ENCODE measurements at places on chromosomes 12 and 14.

DNA sequence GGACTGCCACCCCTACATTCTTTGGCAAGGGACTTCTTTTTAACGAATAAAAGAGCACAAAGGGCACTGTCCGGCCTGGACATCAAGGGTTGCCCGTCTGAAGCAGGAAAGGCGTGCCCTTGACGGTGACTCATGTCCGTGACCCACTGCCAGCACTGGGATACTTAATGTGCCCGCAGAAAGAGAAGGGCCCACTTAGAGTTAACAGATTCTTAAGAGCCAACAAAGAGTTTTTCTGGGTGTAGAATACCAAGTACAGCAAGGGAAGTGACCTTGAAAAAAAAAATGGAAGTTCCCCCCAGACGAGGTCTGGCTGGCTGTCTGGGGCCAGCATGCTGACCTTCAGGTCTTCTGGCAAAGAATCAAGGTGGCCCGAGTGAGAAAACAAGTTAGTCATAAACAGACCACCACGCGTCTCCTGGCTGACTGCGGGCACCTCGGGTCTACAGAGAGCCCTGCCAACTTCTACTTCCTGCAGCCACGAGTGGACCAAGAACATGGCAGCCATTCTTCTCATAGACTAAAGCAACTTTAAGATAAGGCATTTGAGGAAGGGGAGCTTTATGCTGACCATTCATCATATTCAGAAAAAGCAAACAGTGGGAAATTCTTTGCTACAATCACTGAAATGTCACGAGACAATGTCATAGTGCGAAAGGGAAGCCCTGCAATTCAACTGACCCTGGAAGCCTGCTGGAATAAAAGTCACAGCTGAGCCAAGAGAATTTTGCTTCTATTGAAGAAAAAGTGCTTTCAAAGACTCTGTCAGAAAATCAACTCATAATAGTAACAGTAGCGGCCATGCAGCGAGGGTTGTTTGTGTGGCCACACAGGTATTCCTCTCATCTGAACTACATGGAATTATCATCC lies 10.5 kb upstream of the SELPLG start:
- DNase-seq: no peak

DNA sequence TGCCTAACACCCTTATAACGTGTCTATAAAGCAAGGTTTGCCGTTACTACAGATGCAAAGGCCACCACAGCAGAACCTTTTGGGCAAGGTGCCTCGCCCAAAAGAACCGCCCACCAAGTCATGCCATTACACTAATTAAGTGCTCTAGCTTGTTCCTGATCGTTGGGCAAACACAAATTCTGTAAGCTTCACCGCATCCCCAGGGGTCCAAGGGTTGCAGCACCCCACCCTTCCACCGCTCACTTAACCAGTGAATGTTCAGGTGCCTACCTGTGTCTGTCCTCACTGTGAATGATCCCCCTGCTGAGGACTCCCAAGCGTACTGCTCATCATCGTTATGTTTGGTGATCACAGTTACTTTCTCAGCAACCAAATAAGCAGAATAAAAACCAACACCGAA lies 1.4 kb downstream of the HSP90AA1 start:
- no peak for DNase-seq

DNA sequence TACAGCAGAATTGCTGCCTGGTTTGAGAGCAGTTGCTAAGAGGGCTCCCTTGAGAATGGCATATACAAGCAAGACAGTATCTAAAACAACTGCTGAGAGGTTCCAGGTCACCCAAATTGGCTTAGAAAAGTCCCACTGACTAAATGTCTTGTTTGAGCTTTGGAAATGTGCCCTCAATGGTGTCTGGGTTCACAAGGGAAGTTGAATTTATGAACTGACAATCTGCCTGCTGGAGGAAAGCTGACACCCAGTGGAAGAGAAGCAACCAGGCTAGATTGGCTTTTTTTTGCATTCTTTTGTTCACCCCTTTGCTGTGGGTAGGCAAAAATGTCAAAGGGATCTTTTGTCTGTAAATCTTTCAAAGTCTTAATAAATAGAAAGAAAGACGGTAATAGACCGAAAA lies 44.6 kb upstream of the NPFF start:
- DNase-seq: no peak

DNA sequence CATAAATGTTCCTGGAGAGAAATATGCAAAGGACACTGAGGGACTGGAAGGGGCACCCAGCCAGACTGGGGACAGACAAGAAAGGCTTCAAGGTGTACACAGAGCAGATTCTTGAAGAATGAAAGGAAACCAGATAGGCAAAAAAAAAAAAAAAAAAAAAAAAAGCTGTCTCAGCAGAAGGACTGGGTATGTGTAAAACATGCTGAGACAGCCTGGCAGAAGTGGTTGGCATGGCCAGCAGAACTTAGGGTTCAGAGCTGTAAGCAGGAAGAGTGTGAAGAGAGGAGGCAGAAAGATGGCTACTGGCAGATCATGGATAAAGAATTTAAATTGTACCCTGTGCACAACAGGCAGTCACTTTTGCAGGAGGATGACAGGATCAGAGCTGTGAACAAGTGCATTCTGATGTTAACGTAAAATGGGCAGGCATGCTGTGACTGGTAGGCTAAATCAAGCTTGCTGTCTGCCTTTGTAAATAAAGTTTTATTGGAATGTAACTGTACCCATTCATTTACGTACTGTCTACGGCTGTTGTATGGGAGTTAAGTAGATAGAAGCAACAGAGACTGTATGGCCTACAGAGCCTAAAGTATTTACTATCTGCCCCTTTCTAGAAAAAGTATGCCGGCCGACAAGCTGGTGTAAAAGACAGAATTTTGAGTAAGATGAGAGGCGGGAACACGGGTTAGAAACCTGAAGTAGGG lies 42.2 kb downstream of the UBR7 start:
- no peak for DNase-seq

- no peak for DNase-seq
These were observed 4.9 kb downstream of the NFATC4 start for GRCh38 chr14:24372701-24373416.

DNA sequence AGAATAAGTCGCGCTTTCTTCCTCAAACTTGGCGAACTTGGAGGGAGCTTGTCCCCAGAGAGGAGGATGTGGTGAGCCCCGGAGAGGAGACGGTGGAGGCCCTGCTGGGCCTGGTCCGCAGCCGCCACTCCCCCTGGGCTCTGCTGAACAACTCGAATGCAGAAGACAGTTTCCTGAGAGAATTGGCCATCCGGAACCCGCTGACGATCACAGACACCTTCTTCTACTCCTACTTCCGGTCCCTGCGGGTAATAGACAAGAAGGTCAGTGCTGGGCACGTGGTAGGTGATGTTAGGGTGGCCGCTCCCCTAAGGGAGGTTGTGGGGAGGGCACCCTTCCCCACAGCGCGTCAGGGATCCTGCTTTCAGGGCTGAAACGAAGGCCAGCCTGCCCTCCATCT lies 1.6 kb downstream of the LRRC43 start:
- no peak for DNase-seq

DNA sequence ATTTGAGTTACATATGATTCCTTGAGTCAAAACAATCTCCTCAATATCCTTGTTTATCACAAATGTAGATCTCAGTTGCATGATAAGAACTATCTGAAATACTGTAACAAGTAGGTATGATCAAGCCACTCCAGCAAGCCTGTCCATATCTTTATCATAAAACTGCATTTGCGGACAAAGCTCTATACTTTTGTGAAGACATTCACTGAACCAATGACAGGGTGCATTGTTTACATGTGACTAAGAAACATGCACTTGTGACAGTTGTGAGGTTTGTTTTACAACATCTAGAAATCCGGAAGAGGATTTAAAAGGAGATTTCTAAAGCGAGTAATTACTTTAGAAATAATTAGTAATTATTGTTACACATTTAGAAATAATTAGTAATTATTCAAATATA lies 111.7 kb downstream of the PPP2R5E start:
- no peak for DNase-seq

DNA sequence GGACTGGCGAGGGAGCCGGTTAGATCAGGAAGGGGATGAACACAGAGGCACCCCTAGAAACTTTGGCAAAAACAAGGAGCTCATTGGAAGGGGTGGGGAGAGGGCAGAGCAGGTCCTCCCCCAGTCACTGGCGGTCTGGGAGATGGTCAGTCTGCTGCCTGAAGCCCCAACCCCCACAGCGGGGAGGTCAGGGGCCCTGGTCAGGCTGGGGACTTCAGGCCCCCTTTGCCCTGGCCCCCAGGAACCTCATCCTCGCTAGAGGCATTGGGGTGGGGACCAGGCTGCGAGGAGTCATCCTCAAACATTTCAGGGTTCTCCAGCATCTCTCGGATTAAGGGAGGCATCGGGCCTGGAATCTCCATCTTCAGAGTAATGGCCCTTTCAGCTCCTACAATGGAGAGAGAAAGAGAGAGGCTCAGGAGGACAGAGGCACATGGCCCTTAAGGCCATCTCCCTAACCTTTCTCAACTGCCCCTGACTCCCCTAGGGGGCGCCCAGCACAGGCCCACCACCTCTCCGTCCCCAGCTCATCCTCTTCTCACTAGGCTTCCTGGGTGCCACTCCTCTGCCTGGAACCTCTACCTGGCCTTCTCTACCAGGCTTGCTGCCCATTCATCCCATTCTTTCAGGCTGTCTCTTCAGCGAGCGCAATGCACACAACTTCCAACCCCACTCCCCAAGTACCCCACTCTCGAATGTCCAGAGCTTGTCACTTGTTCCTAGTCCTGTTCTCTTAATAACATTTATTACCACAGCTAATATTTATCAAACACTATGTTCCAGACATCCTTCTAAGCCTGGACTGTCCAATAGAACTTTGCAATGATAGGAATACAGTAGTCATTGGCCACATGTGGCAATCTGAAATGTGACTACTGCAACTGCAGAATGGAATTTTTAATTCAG lies 4.7 kb upstream of the ITGB7 start:
- no peak for DNase-seq

DNA sequence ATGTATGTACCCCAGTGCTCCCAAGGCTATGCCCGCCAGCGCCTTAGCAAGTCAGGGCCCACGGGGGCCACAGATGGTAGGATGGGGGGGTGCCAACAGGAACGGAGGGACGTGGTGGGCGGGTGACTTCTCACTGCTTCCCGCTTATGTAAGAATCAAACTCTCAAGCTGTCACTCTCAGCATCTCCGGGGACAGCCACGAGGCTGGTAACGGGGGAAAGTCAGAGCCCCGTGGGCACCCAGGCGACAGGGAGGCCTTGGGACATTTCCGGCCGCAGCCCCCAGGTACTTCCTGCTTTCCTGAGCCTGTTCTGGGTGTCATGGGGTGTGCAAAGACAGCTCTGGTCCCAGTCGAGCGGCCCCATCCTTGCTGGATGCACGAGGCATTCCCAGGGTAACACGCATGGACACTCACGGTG lies 59.3 kb downstream of the TESC start:
- DNase-seq: no peak

DNA sequence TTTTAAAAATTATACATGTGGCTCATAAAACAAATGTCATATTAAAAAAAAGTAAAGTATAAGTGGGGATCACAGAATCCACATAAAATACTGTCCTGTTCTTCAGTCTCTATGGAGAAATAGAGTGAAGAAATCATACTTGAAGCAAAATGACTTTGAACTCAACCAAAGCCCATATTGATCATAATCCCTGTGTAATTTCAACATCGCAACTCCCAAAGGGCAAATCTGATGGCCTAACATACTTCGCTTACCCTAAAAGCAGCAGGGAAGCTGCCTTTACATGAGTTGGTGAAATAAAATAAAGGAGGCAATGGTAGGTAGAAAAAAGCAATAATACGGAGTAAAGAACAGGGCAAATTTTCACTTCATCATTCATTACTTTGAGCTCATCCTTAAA lies 101.8 kb downstream of the CEP128 start:
- no peak for DNase-seq

- peak; percentile 69 for DNase-seq
These were observed 9.8 kb downstream of the APPL2 start for GRCh38 chr12:105226219-105226618.

DNA sequence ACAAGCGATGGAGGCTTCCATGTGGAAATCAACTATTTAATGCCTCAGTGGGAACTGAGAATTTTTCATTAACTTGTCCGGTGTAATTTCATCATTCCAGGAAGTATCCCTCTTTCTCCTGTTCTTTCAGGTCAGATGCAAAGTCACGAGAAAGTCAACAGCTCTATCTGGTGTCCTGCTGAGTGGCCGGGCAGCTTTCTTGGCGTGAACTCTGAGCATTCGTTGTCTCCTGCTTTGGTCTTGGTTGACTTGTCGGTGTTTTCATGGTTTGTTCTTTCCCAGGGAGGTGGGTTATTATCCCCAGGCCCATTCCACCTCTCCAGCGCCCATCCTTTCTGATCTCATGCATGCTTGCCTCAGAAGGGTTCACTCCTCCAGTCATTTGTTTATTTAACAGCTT lies 149.1 kb downstream of the GLT1D1 start:
- no peak for DNase-seq

GRCh38 chr12:13023811-13024530 lies 20.2 kb upstream of the FAM234B start:
- no peak for DNase-seq

GRCh38 chr12:4045786-4046494 lies 172.7 kb upstream of the PARP11 start:
- DNase-seq: no peak

DNA sequence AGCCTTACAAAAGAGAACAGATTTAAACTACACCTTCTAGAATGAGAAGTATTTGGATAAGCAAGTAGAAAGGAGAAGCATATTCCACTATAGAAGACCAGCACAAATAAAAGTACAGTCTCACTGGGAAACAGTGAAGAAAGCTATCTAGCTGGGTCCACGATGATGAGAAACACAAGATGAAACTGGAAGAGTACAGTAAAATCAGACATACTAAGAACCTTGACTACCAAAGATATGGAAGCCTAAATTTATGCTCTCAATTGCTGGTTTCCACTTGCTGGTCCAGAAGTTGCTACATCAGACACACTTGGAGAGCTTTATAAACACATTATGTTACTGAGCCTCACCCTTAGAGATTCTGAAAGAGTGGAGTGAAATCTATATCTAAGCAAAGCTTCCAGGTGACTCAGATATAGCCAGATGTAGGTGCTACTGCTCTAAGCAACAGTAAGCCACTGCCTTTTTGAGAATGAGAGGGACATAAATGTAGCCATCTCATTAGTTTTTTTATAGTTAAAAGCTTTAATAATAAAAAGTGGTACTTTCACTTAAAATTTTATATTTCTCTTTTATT lies 96.3 kb upstream of the BBS10 start:
- DNase-seq: no peak

GRCh38 chr12:4281173-4281654 lies 7.7 kb downstream of the CCND2 start:
- no peak for DNase-seq

DNA sequence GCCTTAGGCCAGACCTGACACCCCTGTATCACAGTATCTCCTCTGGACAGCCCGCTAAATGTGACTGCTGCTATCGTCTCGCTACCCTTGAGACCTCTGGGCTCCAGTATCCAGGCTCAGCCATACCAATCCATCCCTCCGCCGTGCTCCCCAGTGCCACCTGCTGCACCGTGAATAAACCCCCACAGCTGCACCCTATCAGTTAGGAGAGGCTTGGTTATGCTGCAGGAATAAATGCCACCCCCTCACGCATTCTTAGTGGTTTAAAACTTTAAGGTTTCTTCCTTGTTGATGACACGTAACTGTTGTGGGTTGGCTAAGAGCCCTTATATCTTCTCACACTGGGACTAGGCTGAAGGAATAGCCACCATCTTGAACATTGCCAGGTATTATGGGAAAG lies 12.1 kb downstream of the CCDC63 start:
- no peak for DNase-seq

GRCh38 chr14:103544388-103545218 lies 15.6 kb downstream of the TRMT61A start:
- peak; percentile 83 for DNase-seq

- no peak for DNase-seq
These were observed 26.9 kb downstream of the GLT1D1 start for GRCh38 chr12:128879898-128880764.

GRCh38 chr12:107906707-107907106 lies 132.2 kb downstream of the ASCL4 start:
- no peak for DNase-seq

- no peak for DNase-seq
These were observed 36.8 kb downstream of the PPHLN1 start for GRCh38 chr12:42362647-42363260.

All from right forelimb (tissue), 1 donor.